Ureter (tissue), 1 donor: ENCODE measurements at places on chromosomes 11 and 22. TPM values are rescaled to one million over a fixed set of nuclear protein-coding genes. Genes with fewer than 3 reads are reported as not detected.

- DNase-seq, result no peak
These were observed 30.4 kb downstream of the TPBGL start for GRCh38 chr11:75270896-75271418.

HBE1 gene
- not detected for total RNA-seq

GRCh38 chr11:6962673-6963072, 36.4 kb downstream of the ZNF215 start:
- DNase-seq, result no peak

OR51D1 gene
- total RNA-seq, result not detected

GRCh38 chr11:109423466-109424190, 1.6 kb downstream of the C11orf87 start:
- no peak for DNase-seq

A4GALT gene
- 57.9 TPM for total RNA-seq

GRCh38 chr11:121123496-121124069, 22.5 kb downstream of the TECTA start:
- DNase-seq, result no peak

LRRC74B gene
- not detected for total RNA-seq

DNA sequence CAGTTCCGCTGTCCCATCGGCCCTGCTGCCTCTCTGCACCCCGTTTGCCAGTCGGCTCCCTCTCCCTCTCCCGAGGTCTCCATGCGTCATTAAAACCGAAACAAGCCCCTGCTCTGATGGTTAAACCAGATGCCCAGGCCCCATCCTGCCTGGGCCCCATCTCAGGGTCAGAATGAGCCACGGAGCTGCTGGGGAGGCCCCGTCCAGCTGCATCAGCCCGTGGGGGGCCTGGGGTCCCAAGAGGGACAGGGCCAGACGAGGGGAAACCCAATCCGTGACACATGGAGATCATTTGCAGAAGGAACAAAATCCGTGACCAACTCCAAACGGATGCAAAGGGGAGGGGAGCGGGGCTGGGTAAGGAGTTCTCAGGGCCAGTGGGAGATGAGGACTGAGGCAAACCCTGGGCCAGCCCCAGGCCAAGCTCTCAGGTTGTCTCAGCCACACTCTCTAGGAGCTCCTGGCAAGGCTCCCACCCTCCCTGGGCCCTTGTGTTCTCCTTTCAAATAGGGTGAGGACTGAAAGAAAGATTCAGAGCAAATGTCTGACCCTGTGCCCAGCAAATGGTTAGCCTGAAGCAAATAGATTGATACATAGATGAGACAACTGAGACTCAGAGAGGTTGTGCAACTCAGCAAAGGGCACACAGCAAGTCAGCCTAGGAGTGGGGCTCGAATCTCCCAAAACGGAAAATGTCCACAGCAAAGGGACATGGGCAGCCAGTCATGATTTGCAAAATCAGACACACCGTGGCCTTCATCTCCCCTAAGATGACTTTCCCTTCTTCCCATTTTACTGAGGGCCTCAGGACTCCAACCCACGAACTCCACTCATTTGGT, 162.1 kb downstream of the MN1 start:
- DNase-seq, result no peak

SCUBE1 gene
- 19.0 TPM for total RNA-seq

SCGB1D2 gene
- not detected for total RNA-seq

SCGB2A2 gene
- total RNA-seq, result not detected

GRCh38 chr11:105960252-105961245, 61.5 kb downstream of the MSANTD4 start:
- no peak for DNase-seq

- DNase-seq, result no peak
These were observed 5.6 kb upstream of the LDLRAD3 start for GRCh38 chr11:35938231-35938630.

- peak; percentile 50 for DNase-seq
These were observed 66.3 kb downstream of the PAK1 start for GRCh38 chr11:77407613-77408012.

- DNase-seq, result no peak
These were observed 49.0 kb downstream of the PRR5L start for GRCh38 chr11:36345084-36345511.

GSTP1 gene
- 771 TPM for total RNA-seq

DNA sequence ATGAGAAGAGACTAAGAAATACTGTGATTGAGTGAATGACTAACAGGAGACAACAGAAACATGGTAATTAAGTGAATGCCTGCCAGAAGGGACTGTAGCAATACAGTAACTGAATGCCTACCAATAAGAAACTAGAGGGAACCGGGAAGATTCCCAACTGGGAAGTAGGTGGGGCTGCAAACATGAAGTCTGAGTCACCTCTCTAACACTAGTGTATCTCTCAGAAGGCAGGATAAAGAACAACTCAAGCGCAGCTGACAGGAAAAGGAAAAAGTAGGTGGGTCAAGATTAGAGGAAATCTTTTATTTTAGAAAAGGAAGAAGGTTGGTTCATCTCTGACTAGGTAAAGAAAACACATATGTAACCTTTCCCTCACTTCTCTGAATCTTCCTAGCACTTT, 14.0 kb downstream of the C11orf42 start:
- no peak for DNase-seq

ART1 gene
- not detected for total RNA-seq

GRCh38 chr11:520428-521176, 13.6 kb upstream of the RNH1 start:
- peak; percentile 46 for DNase-seq

- DNase-seq, result no peak
These were observed 605.6 kb downstream of the SOX6 start for GRCh38 chr11:15750535-15751308.

GRCh38 chr11:58525037-58525614, 17.2 kb upstream of the OR5B21 start:
- DNase-seq, result no peak

DNA sequence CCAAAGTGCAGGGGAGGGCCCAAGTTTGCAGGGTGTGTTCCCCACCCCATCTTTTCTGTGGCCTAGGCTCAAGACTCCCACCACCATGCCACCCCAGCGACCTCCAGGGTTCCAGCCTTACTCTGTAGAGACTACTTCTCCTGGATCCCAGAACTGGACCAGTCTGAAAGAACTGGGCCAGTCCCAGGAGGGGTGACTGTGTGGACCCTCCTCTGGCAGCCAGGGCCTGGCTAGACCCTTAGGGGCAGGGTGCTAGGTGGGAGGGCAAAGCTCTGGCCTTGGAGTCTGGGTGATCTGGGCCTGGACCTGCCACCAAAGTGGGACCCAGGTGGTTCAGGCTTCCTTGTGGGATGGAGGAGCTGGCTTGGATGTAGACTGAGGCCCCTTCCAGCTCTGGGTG, 41.8 kb upstream of the ACCSL start:
- DNase-seq, result peak; percentile 29

FAM180B gene
- 0.29 TPM for total RNA-seq

LRRC4C gene
- total RNA-seq, result 3.6 TPM

CDK2AP2 gene
- 40.5 TPM for total RNA-seq

OR52B4 gene
- not detected for total RNA-seq

TMA7B gene
- total RNA-seq, result 0.47 TPM

DNA sequence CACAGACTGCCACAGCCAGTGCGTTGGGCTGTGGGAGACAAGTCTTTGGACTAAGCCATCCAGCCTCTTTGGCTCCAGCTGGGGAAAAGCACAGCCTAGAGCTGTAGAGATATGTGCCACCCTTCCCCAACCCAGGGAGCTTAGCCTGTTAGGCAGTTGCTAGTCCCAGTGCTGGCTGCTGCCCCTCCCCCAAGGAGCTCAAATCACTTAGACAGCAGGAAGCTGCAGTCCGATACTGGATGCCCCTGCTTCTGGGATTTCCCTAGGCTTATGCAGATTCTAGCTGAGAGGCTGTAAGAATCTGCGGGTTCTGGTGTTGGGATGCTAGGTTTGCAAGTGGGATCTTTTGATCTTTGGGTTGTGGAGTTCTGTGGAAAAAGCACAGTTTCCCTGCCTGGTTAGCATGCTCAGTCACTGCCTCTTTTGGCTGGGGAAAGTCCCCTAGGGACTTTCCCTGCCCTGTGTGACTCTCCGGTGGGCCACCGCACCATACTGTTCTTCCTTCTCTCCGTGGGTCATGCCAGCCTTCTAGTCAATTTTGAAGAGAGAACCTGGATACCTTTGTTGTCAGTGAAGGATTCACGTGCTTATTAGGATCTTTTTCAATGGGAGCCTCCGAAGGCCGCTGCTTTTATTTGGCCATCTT, 792.0 kb downstream of the KCNA4 start:
- no peak for DNase-seq

DNA sequence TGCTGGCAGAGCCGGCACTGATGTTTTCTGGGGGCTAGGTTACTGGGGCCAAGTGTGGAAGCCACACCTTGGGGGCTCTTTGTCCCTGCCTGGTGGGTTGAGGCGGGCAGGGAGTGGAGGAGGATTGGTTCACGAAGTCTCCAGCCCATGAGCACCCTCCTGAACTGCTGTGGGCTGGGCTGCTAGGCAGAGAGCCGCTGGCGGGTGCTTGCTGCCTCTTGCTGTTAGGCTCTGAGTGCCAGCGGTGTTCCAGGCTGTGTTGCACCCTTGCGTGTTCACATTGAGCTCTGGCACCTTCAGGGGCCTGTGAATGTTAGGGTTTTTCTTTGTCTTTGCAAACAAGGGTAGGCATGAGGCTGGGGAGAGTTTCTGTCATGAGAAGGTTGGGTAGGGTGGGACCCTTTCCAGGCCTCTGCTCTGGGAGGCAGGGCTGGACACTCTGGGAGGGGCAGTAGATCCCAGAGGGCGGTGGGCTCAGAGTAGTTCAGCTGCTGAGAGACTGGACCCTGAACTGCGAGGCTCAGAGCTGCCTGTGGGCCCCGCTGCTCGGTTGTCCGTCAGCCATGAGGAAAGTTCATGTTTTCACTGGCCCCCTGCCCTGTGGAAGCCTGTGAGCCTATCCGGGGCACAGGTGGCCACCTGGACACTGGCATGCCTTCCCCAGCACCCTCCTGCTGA, 24.0 kb upstream of the TMEM191C start:
- peak; percentile 34 for DNase-seq

DHCR7 gene
- 60.9 TPM for total RNA-seq

- no peak for DNase-seq
These were observed 6.4 kb downstream of the NPTXR start for GRCh38 chr22:38837414-38837928.
